ENCODE measurements at places on chromosomes 4 and X.
A peak's percentile ranks its signal among the peaks of the same experiment; 100 is the strongest.

GRCh38 chr4:40629401-40630334 is at the start of gene RBM47:
TSS of gene RBM47 (minus strand) at chr4:40629864. CDS start at chr4:40438893, 190,971 bp downstream.
- peak; percentile 58 for DNase-seq

DNA sequence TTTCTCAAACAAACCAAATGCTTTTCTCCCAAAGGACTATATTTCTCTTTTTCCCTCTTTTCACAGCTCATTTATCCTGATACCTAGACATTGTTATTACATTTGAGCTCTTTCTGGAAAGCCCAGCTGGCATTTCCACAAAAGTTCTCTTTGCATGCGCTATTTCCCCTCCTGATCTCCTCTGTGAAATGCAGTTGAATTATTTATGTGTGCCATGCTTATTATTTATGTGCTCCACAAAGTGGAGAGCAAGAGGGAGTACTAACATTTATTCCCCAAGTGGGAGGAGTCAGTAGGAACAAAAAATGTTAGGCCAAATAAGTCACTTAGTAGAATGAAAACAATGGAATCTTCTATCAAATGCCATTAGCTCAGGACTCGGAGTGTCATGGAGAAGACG is 626.6 kb upstream of the IGFBP7 start:
- no peak for DNase-seq

- DNase-seq: peak; percentile 9
Measured at GRCh38 chr4:183012879-183013729, 86.0 kb upstream of the WWC2 start.

GRCh38 chr4:153211986-153212728 is 7.9 kb downstream of the TRIM2 start:
- peak; percentile 73 for DNase-seq

DNA sequence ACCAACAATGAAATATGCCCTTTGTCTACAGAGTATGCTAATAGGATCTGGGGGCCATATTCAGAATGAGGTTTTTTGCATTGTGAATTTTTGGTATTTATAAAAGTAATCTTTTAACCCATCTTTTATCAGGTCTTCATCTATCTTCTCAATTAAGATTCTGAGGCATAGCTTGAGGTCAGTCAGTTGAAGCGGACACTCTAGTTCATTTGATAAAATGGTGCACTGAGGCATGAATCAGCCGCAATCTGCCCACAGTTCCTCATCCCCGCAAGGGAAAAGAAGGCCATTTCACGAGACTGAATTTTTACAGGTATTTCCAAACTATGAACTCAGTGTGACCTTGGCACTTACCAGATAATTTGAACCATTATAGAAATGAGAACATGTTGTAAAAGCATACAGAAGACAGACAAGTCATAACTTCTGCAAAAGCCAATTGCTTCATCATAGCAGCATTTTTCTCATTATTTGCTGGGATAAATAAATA is 19.3 kb upstream of the VCX2 start:
- no peak for DNase-seq

DNA sequence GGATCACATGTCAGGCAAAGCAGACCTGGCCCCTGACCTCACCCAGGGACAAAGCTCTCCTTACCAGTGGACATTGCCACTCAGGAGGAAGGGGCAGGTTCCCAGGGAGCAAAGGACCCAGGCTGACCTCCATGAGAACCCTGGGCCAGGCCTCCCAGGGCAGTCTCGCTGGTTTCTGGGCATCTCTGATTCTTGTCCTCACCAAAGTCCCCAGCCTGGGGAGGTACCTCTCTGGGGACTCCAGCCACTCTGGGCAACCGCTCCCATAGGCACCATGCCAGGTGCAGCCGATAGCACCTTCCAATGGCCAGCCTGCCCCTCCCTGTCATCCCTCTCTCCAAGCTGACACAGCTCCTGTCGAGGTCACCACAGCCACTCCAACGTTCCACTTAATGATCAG is 7.9 kb downstream of the EVC2 start:
- DNase-seq: no peak

GRCh38 chrX:11329021-11329420 is 35.8 kb downstream of the AMELX start:
- DNase-seq: peak; percentile 3

GRCh38 chrX:109089359-109089758 is 353.0 kb upstream of the IRS4 start:
- DNase-seq: no peak

- peak; percentile 34 for DNase-seq
Measured at GRCh38 chrX:21493226-21493830, 119.1 kb downstream of the CNKSR2 start.

- no peak for DNase-seq
Measured at GRCh38 chr4:127580300-127580699, 52.5 kb upstream of the INTU start.

- no peak for DNase-seq
Measured at GRCh38 chrX:15474028-15474427, 19.1 kb downstream of the PIR start.

DNA sequence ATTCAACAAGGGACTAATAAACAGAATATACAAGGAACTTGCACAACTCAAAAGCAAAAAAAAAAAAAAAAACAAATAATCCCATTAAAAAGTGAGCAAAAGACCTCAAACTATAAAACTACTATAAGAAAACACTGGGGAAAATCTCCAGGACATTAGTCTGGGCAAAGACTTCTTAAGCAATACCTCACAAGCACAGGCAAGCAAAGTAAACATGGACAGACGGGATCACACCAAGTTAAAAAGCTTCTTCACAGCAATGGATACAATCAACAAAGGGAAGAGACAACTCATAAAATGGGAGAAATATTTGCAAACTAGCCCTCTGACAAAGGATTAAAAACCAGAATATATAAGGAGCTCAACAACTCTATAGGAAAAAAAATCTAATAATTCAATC is 17.1 kb upstream of the BMP15 start:
- DNase-seq: no peak

GRCh38 chr4:137648531-137648930 is 116.2 kb upstream of the PCDH18 start:
- DNase-seq: no peak
